Hematopoietic multipotent progenitor cell treated with erythropoietin and hydrocortisone succinate and interleukin-3 and kit ligand, for 8 days (in vitro differentiated cells): ENCODE measurements at places on chromosomes 12 and 14.

GRCh38 chr12:49889361-49890095 lies 14.2 kb downstream of the FAIM2 start:
- no peak for DNase-seq

DNA sequence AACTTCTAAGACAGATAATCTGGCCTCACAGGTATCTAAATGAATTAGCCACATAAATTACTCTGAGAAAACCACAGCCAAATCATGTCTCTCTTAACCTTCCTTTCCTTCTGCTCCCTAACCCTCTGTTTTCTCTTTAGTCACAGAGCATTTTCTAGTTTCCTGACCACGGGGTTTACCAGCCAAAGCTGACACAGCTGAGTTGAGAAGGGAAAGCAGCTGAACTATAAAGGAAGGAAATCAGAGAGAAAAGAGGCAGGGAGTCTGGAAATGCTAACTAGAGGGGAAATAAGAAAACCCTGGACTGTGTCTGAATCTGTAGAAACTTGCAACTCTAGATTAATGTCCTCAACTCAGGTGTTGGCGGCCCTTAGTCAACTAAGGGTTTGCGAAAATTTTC lies 24.4 kb downstream of the ANKS1B start:
- DNase-seq = no peak

DNA sequence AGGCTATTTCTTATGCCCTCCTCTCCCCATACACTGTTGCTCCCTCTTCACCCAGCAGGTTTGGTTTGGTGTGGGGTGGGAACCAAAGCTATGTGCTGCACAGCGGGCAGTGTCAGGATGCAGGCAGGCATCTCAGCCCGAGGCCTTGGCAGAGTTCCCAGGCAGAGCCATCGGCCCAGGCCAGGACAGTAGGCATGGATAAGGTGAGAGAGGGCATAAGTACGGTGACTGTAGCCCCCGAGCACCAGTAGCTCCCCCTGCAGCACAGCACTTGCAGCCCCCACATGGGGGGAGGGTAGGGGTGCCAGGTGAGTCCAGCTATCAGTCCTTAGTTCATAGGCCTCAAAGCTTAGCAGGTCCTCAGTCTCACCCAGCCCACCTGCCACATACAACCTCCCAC lies 7.2 kb downstream of the KLHL33 start:
- DNase-seq = no peak

DNA sequence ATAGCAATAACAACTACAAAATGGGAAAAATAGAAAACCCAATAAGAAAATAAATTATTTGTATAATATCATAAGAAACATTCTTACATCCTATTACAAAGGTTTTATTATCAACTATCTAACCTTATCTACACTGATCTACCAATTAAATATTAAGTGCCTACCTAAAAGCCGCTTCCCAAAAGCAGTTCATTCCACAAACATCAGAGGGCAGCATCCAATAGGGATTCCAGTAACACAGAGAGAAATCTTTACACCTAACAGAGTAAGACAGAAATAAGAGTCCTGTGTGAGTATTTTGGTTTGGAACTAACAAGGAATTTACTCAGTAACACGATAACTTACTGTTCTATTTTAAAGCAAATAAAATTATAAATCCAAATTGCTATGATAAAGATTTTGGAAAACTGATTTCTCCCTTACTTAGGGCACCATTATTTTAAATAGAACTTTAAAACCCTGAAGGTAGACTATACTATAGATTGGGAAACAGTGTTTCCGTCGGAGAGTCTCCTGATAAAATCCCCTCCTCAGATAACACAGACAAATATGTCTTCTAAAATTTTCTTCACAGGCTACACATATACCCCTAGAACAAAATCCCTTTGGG lies 15.0 kb downstream of the GXYLT1 start:
- peak; percentile 73 for DNase-seq

DNA sequence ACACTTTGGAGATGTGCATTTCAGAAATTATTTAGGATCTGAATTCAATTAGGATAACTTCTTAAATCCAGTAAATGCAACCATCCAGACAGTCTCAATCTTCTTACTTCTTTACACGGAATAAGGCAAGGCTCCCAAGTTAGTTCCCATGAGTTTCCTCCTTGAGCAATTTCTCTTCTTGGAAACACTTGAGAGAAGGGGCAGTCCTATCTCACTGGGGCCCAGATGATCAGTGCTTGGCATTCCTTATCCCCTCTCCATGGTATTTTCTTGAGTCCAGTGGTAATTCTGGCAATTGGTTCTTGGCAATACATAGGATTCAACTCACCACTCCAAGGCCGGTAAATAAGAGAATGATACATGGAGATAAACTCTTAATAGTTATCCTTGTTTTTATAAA lies 87.1 kb upstream of the PTHLH start:
- DNase-seq = no peak

DNA sequence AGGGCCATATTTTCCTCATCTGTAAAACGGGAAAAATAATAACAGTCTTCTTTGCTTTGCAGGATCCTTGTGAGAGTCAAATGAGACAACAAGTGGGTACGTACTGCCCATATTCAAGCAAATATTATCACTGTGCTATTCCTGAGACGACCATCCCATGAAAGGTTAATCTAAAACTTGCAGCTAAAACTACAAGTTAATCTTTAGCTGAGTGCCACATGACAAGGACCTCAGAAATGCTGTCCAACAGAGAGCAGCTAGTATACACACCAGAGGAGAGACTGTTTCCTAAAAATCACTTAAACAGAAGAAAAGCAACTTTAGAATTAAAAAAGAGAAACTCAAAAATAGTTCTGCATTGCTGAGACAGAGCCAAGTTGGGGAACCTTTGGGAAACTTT lies 162.7 kb upstream of the TMTC2 start:
- no peak for DNase-seq

GRCh38 chr12:52434081-52434733 lies at the start of gene KRT75:
KRT75 (minus strand) TSS chr12:52434371; CDS start chr12:52434304, 67 bp downstream.
- no peak for DNase-seq

DNA sequence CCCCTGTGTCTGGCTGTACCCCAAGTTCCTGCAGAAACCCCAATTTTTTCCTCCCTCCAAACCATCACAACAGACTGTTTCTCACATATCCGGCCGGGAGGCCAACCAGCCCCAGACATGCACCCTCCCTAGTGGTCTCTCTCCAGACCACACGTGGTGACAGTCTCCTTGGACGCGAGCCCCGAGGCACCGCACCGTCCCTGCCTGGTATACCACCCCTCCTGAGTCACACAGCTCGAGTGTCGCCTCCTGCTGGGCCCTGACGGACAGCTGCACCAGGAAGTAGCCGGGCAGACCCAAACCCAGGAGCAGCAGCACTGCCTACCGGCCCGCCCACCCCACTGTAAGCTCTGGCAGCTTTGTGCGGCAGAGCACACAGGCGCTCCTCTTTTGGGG lies 97.4 kb downstream of the RFLNA start:
- no peak for DNase-seq

DNA sequence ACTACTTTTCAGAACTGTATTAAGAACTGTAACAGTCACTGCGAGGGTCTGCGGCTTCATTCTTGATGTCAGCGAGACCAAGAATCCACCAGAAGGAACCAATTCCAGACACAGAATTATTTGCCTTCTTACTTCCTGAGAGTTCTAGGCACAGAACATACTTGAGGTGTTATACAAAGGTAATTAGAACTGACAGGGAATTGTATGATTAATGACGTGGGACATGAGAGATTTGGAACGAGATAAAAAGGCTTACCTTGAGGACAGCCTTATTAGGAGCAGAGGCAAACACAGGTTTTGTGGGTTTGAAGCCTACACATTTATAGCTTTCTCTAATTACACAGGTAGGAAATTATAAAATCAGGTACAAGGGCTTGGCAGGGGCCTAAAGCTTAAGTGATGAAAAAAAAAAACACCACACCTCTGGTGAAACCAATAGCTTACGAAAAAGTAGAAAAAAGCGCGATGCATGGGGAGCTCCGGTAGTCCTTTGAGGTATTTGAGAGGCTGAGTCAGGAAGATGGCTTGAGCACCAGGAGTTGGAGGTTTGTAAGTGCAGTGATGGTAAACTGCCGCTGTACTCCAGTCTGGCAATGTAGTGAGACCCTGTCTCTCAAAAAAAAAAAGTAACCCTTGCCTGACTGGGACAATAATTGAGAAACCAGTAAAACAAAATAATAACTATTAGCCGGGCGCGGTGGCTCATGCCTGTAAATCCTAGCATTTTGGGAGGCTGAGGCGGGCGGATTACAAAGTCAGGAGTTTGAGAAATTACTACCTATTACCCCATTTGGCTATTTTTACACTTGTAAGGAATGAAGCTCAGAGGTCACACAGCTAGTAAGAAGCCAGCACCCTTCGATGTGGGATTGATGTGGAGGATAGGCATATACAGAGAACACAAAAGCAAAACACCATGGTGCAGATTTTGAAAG lies 795 bp upstream of the ACOT2 start:
- no peak for DNase-seq

GRCh38 chr12:52662093-52662917 lies 10.3 kb upstream of the KRT2 start:
- peak; percentile 100 for DNase-seq

DNA sequence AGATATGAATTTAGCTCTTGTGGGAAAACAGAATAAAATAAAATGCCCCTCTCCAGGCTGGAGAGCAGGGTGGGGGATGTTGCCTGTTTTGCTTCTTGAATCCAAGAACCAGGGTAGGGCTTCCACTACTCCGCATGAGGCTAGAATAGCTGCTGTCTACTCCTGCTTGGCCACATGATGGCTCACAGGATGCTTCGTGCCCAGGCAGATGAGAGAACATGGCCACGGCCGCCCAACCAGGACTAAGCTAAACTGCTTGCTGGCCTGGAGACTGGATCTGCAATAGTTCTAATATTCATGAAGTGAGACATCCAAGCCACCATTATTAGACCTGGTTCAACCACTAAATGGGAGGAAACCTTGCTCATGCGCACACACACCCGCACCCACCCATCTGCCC lies 122.2 kb upstream of the METAP2 start:
- peak; percentile 21 for DNase-seq

- DNase-seq = no peak
These were observed 770.7 kb downstream of the BCL11B start for GRCh38 chr14:98501335-98501734.
